Epithelial cell of prostate (primary cell): ENCODE measurements at places on chromosomes 3 and 15.

DNA sequence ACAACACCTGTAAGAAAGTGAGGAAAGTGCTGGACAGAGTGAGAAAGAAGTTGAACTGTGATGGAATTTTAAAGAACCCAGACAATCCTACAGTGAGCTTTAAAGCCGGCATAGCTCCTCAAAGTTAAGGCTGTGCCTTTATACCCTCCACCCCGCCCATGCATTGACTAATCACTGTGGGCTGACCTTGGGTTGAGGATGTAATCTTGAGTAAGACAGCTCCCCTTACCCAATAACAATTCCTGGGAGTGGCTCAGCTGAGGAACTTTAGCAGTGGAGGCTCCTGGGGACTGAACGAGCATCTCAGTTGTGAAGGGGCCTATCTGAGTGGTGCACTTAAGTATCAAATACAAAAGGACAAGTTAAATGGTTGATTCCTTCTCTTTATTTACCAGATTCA is 35.7 kb upstream of the ZNF770 start:
- no peak for DNase-seq

- no peak for DNase-seq
Observed at GRCh38 chr3:150391161-150391560, 16.9 kb upstream of the TSC22D2 start.

- DNase-seq, result no peak
Observed at GRCh38 chr3:196639483-196640296, at the start of gene NRROS. TSS of gene NRROS (plus strand) at chr3:196639694. CDS start at chr3:196654540, 14,846 bp downstream.

DNA sequence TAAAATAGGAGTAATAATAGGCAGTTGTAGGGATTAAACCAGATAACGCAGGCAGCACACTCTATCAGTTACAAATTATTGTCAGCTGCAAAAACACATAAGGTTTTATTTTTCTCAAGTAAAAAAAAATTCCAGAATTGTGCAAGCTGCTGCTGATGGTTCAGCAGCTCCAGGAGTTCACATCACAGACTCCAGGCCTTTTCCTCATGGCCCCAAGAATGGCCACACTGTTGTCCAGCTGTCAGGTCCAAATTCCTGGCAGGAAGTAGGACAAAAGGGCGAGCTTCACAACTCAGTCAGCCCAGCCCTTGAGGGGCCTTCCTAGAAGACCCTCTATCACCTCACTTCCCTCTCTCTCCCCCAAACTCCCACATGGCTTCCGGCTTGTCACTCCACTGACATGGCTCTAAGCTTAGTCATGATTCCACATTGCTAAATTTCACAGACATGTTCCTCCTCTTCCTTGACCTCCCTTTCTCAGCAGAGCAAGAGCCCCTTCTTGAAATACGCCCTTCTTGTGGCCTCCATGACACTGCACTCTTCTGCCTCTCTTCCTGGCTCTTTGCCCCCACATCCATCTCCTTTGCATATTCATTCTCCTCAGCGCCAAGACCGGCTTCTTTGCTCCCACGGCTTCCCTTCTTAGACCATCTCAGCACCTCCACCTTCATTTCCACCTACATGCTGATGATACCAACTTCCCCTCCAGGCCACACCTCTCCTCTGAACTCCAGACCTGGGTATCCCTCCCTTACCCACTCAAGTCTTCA is 27.4 kb upstream of the FAM174B start:
- DNase-seq, result no peak

DNA sequence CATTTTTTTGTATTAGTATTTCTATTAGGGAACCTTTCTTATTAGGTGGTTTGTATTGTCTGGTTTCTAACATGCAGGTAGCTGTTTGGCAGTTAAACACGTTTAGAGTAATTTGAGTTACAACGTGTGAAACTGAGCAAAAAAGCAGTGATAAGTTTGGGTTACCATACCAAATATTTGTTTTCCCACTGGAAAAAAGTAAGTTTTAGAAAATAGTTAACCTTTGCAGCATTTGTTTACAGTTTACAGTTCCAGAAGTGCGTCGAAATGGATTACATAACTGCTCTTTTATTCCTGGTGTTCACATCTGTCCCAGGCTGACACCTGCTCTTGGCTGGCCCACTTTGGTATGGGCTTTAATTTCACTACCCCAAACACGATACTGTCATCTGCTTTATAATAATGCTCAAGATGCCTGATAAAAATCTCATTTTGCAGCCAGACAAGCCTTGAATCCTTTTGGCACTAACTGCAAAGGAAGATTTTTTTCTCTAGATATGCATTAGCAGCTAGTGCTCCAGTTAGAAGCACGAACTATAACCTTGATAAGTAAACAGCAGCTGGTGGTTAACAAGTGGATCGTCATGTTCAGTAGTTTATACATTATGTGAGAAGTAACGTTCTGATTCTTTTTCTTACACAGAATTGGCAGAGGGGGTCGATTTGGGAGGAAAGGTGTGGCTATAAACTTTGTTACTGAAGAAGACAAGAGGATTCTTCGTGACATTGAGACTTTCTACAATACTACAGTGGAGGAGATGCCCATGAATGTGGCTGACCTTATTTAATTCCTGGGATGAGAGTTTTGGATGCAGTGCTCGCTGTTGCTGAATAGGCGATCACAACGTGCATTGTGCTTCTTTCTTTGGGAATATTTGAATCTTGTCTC is 5.3 kb downstream of the EIF4A2 start:
- no peak for DNase-seq

DNA sequence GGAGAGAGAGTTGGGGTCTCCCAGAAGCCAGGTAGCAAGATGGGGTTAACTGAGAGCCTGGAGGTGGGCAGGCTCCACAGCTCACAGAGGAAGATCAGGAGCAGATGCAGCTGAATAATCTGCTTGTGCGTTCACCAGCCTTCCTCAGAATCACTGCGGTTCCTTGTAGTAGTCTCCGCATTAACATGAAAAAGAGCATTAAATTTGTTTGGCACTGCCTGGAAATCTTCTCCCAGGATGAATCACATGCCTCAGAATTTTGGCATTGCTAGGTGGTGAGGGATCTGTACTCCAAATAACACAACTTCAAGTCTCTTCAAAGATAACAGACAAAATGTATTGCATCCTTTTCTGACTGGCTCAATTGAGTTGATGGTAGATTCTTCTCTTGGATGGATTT is 700.6 kb upstream of the ARRDC4 start:
- DNase-seq, result no peak

- DNase-seq, result no peak
Observed at GRCh38 chr15:70240820-70241430, 143.2 kb upstream of the TLE3 start.

DNA sequence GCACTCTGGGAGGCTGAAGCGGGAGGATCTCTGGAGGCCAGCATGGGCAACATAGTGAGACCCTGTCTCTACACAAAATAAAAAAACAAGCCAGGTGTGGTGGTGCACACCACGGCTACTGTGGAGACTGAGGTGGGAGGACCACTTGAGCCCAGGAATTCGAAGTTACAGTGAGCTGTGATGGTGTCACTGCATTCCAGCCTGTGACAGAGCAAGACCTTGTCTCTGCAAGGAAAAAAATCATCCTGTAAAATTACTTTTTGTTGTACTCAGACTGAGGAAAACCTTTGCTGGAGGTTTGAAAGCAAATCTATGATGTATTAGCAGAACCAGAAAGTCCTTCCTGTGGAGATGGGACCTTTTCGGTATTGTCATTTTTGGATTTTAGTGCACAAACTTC is 63.3 kb downstream of the ATP1B3 start:
- no peak for DNase-seq

DNA sequence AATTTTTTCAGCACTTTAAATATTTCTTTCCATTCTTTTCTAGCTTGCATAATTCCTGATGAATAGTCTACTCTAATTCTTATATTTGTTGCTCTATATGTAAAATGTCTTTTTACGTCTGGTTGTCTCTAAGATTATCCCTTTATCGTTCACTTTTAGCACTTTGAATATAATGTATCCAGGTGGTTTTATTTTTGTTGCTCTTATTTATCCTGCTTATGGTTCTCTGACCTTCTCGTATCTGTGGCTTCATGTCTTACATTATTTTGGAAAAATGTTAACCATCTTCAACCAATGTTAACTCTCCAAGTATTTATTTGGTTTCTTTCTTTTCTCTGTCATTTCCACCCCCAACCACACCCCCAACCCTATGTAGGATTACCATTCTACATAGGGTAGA is 30.0 kb upstream of the RFX7 start:
- DNase-seq, result no peak

GRCh38 chr15:64806509-64806908 is 18.9 kb downstream of the PIF1 start:
- DNase-seq, result no peak

DNA sequence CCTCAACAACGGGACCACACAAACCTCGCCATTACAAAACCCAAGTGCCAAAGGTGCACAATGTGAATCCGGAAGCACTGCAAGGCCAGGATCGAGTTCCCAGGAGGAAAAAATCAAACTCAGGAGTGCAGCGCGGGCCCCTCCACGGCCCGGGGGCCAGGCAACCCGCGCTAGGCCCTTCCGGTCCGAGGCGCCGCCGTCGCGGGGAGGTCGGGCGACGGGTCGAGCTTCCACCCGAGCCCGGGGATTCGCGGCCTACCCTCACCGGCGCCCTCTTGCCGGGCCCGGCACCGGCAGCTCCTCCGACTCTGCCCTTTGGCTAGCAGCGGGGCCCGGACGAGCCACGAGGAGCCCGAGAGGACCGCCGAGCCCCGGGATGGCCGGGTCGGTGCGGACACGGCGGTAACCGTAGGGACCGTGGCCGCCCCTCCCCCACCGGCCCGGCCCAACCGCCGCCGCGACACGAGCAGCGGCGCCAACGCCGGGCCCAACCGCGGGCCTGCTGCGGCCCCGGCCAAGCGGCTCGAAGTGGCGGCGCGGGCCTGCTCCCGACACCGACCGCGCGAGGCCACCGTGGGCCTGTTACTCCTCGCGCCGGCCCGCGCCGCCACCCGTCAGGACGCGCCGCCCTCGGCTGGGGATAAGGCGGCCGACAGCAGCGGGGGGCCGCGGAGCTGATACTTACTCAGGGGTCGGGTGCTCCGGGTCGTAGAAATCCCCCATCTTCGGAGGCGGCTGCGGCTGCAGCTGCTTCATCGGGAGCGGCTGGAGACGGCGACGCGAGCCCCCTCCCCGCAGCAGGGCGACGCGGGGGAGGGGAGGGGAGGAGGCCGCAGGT is 525 bp downstream of the SETD2 start:
- no peak for DNase-seq

DNA sequence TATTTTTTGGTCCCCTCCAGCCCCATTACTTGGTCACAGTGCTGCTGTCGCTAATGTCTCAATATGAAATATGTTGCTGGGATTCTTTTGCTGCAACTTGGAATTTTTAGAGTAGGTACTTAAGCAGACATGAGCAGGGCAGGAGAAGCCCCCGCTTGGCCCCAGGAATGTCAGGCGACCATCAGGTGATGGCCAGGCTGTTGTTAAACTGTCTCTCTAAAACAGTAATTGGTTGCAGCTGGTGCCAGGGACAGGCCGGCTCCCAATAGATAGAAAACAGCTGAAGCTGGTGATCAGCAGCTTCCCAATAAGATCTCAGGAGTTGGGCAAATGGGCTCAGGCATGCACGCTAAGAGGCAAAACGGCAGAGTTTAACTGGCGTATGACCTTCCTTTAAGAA is 329.9 kb upstream of the TBL1XR1 start:
- DNase-seq, result no peak

GRCh38 chr3:13077431-13078162 is 4.4 kb upstream of the IQSEC1 start:
- DNase-seq, result no peak

DNA sequence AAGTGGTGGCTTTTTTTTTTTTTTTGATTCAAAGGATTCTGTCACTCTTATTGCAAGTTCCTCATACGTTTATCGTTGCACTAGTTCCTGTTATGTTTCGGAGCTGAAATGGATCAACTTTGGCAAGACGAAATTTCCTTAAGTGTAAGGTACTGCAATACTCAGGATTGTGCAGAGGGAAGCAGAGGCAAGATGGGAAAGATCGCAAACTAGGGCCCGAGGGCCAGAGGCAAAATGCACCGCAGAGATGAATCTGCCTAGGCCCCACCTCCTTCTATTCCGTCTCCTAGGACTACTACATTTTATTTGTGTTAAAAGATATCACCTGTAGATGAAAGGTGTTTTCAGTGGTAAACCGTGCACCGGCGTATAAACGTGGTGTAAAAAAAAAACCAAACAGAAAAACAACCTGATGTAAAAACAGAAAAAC is 331 bp downstream of the RNU6-1 start:
- no peak for DNase-seq

DNA sequence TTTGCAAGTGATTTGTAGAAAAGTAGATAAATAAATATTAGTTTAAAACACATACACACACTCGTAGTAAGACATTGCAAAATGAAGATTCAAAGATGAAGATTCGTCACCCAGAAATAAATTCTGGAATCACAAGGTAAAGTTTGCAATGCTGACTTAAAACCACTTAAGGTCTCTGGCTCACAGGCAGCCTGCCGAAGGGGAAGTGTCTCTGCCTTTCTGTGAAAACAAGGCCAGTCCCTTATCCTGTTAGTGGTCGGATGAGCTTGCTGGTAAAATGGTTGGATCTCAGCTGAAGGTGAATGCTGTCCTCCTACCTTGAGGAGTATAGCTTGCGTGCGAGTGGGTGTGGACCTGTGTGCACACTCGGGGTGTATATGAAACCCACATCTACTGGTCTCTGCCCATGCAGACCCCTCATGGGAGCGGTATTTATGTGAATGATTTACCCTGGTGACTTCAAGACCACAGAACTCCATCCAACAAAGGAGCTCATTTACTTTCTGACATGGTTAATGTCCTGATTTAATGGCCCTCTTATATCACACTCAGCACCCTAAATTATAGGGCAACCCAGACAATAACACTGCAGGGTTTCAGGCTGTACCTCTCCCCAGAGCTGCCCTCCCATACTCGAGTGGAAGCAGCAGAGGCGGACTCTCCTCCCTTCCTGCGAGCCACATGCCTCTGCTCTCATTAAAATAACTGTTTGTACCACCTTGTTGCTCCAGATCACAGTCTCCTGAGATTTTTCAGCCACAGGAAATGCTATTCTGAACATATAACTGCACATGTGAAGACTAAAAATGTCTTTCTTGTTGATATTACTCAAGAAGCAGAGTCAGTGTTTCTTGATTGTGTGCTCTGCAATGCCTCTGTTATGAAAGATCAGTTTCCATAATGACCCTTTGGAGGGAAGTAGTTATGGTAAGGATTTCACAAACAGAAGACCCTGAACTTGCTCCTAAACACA is 45.9 kb upstream of the ALDH1A3 start:
- no peak for DNase-seq
